ENCODE measurements at places on chromosomes 5 and 9.
A peak's percentile ranks its signal among the peaks of the same experiment; 100 is the strongest.

- H3K4me3 ChIP-seq, result no peak overlapping the region
- H3K27me3 ChIP-seq, result no peaks in the 10 kb centered on the region
- H3K36me3 ChIP-seq, result no peaks in the 10 kb centered on the region
- H3K4me1 ChIP-seq, result no peaks in the 10 kb centered on the region
These were observed 1403.4 kb upstream of the C9orf72 start for GRCh38 chr9:28976684-28977083.

DNA sequence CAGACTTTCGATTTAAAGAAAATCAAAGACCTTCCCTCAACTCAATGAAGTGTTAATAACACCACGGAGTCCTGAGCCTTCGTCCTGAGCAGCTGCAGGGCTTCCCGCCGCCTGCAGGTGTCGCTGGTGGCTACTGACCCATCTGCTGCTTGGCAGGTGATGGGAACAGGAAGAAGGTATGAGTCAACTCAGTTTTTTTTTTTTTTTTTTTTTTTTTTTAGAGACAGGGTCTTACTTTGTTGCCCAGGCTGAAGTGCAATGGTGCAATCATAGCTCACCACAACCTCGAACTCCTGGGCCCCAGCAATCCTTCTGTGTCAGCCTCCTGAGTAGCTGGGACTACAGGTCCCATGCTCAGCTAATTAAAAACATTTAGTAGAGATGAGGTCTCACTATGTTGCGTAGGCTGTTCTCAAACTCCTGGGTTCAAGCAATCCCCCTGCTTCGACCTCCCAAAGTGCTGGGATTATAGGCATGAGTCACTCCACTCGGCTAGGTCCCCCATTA is 185.7 kb upstream of the IL12B start:
- H3K27me3 ChIP-seq, result no peaks in the 10 kb centered on the region
- no peak overlapping the region for H3K4me3 ChIP-seq
- no peaks in the 10 kb centered on the region for H3K4me1 ChIP-seq
- DNase-seq, result peak; percentile 68
- no peaks in the 10 kb centered on the region for H3K36me3 ChIP-seq
- no peak overlapping the region for H3K27ac ChIP-seq

GRCh38 chr5:144173766-144174165 is 3.1 kb downstream of the KCTD16 start:
- no peak for DNase-seq
- peaks cover 9% of the 10 kb centered on the region for H3K4me1 ChIP-seq
- H3K27me3 ChIP-seq, result peaks cover 10% of the 10 kb centered on the region

GRCh38 chr9:132364068-132364467 is 9.3 kb upstream of the SETX start:
- H3K27ac ChIP-seq, result no peak overlapping the region
- H3K4me3 ChIP-seq, result no peak overlapping the region
- no peaks in the 10 kb centered on the region for H3K36me3 ChIP-seq

- no peak for DNase-seq
- H3K36me3 ChIP-seq, result no peaks in the 10 kb centered on the region
- no peak overlapping the region for H3K27ac ChIP-seq
- H3K27me3 ChIP-seq, result no peaks in the 10 kb centered on the region
- no peak overlapping the region for H3K4me3 ChIP-seq
These were observed 59.9 kb downstream of the NSUN2 start for GRCh38 chr5:6572825-6573380.

DNA sequence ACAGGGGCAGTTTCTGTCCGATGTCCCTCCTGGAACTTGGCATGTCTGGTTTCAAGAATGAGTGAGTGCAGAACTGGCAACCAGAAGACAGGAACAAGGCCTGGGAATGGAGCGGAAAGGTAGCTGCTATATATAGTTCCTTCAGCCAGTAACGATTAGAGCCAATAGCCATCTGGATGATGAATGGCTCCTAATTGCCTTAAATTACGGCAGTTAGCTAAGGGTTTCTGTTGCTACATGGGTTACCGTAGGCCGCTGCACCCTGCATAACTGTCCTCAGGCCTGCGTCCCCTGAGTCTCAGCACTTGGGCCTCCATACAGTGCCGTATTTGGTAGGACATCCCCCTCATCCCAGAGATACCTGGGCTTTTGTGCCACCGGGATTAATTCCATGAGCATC is 29.4 kb downstream of the WWC1 start:
- H3K27me3 ChIP-seq, result no peaks in the 10 kb centered on the region
- no peak overlapping the region for H3K27ac ChIP-seq
- no peak overlapping the region for H3K4me3 ChIP-seq

GRCh38 chr5:119341452-119342349 is 14.1 kb upstream of the TNFAIP8 start:
- no peaks in the 10 kb centered on the region for H3K36me3 ChIP-seq
- H3K27ac ChIP-seq, result no peak overlapping the region
- H3K4me3 ChIP-seq, result no peak overlapping the region
- no peaks in the 10 kb centered on the region for H3K27me3 ChIP-seq
- no peaks in the 10 kb centered on the region for H3K4me1 ChIP-seq
- DNase-seq, result no peak

- H3K27ac ChIP-seq, result no peak overlapping the region
- peaks cover 7% of the 10 kb centered on the region for H3K4me1 ChIP-seq
- no peak overlapping the region for H3K4me3 ChIP-seq
- no peaks in the 10 kb centered on the region for H3K36me3 ChIP-seq
These were observed 16.1 kb downstream of the MEGF10 start for GRCh38 chr5:127306647-127307046.

DNA sequence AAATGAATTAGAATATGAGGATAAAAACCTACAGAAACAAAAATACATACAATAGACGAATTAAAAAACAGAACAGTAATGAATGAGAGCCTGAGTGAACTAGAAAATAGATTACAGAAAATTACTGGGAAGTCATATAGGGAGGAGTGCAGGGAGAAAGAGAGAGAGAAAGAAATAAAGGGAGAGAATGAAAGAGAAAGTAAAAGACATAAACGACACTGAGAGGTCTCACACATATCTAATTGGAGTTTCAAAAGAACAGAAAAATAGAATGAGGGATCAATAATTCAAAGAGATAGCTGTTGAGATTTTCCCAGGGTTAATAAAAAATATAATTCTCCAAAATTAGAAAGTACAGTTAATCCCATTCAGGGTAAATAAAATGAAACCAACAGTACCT is 156.4 kb upstream of the FTMT start:
- no peaks in the 10 kb centered on the region for H3K27me3 ChIP-seq
- no peak overlapping the region for H3K27ac ChIP-seq
- DNase-seq, result no peak
- no peak overlapping the region for H3K4me3 ChIP-seq

GRCh38 chr5:62066761-62067277 is 239.2 kb upstream of the KIF2A start:
- H3K27ac ChIP-seq, result no peak overlapping the region
- H3K27me3 ChIP-seq, result no peaks in the 10 kb centered on the region
- no peak overlapping the region for H3K4me3 ChIP-seq
- no peaks in the 10 kb centered on the region for H3K4me1 ChIP-seq
- no peaks in the 10 kb centered on the region for H3K36me3 ChIP-seq
- DNase-seq, result no peak

DNA sequence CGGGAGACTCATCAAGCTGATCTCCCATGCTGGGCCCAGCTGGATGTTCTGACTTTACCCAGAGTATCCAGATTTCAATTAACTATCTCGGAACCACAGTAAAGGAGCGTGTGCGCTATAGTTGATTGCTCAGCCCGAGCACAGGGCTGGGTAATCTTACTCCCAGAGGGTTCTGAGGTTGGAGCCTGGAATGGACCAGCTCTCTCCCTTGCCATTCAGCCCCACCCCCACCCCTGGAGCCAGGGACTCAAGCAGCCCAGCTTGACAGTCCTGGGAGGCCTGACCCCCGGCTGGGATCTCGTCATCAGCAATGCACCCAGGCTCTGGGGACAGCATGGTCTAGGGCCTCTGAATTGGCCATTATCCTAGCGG is 23.7 kb upstream of the PTGES start:
- peak; percentile 60 for DNase-seq
- H3K27me3 ChIP-seq, result peaks cover 22% of the 10 kb centered on the region
- H3K4me3 ChIP-seq, result no peak overlapping the region
- H3K36me3 ChIP-seq, result no peaks in the 10 kb centered on the region
- H3K4me1 ChIP-seq, result no peaks in the 10 kb centered on the region

DNA sequence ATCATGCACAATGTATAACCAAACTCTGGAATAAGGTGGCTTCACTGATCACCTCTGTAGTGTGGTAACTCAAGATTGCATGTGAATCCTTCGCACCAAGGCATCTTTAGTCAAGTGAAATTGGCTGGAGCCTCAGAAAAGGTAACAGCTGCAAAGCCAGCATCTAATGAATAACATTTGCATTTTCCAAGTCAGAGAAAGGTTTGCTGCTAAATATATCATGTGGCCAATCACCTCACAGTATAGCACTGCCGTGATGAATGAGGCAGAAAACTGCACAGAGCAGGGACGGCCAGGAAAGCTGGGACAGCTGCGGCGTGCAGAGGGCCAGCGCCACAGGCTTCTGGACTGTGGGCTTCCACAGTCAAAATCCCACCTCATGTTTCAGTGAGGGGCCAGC is 18.5 kb downstream of the MRPS27 start:
- H3K36me3 ChIP-seq, result peaks cover 9% of the 10 kb centered on the region
- H3K27me3 ChIP-seq, result no peaks in the 10 kb centered on the region
- no peak overlapping the region for H3K4me3 ChIP-seq

GRCh38 chr5:157721159-157721558 is 10.1 kb upstream of the THG1L start:
- no peaks in the 10 kb centered on the region for H3K27me3 ChIP-seq
- no peak overlapping the region for H3K4me3 ChIP-seq
- H3K27ac ChIP-seq, result no peak overlapping the region
- DNase-seq, result no peak
- H3K36me3 ChIP-seq, result no peaks in the 10 kb centered on the region

DNA sequence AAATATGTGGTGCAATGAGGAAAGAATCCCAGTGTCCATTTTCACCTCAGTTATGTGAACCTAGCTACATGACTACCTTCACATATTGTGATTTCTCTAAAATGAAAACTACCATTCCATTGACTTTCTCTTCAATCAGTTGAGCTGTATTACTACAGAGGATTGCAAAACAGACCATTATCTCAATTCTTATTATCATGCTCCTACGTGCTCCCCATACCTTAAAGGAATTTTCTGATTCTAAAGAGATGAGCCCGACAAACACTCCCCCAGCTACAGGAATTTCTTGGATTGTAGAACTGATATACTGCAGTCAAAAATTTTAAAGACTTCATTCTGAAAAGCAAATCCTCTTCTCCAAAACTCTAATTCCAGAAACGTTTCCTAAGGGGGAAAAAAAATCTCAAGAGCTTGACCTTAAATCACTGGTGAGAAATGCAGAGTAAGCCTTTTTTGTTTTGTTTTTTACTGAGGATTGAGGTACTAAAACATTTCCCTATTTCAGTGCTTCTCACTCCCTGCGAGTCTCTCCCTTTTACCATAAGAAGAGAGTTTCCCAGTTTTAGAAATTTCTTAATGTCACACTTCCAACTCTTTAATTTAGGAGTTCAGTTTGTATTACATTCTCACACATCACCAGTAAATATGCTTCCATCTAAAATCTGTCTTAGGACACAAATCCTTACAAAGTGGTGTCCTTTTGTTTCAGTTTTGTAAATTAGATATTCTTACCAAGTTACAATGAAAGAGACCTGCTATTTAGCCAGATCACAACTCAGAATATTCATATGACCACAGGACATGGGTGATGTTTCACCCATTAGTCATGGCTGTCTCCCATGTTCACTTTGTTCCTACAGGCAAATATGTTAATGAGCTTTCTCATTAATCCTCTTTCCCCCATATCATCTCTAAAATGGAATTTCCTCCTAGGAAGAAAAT is 203.8 kb downstream of the TSSK1B start:
- no peaks in the 10 kb centered on the region for H3K36me3 ChIP-seq
- H3K4me1 ChIP-seq, result peaks cover 20% of the 10 kb centered on the region
- DNase-seq, result no peak
- H3K27ac ChIP-seq, result no peak overlapping the region
- peaks cover 2% of the 10 kb centered on the region for H3K27me3 ChIP-seq

GRCh38 chr9:125398243-125398642 is 136.6 kb downstream of the GAPVD1 start:
- DNase-seq, result no peak
- H3K36me3 ChIP-seq, result no peaks in the 10 kb centered on the region
- H3K27me3 ChIP-seq, result no peaks in the 10 kb centered on the region
- H3K4me3 ChIP-seq, result no peak overlapping the region

- no peak overlapping the region for H3K27ac ChIP-seq
- no peaks in the 10 kb centered on the region for H3K4me1 ChIP-seq
- no peaks in the 10 kb centered on the region for H3K36me3 ChIP-seq
- no peaks in the 10 kb centered on the region for H3K27me3 ChIP-seq
These were observed 766.2 kb downstream of the PTPRD start for GRCh38 chr9:9846557-9846956.

DNA sequence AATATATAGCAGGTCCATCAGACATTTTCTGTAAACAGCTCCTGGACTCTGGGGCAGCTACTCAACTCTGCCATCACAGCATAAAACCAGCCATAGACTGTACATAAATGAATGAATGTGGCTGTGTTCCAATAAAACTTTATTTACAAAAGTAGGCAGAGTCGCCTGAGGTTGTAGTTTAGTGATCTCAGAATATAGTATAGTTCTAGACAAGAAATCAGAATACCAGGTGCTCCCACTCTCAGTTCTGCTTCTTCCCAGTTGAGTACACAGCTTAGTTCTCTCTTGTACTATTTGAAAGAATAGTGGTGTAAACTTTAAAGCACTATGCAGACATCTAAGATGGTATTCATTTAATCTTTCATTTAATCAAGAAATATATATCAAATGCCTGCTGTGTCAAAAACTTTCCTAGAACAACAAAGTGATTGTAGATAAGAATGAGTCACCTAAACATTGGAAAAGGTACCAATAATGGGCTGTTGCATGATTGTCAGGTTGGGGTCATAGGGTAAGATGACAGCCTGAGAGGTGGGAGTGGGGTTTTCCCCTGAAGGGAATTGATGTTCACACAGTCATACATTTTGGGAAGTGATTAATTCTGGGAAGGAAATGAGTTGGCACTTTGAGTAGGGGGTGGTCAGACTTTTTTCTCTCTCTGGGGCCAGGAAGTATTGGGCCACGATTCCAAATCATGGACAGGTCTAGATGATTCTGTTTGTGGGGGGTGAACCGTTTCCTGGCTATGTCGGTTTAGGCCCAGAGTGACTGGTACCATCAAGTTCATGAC is 37.0 kb downstream of the TNFSF8 start:
- no peaks in the 10 kb centered on the region for H3K4me1 ChIP-seq
- no peak overlapping the region for H3K4me3 ChIP-seq
- no peaks in the 10 kb centered on the region for H3K36me3 ChIP-seq

DNA sequence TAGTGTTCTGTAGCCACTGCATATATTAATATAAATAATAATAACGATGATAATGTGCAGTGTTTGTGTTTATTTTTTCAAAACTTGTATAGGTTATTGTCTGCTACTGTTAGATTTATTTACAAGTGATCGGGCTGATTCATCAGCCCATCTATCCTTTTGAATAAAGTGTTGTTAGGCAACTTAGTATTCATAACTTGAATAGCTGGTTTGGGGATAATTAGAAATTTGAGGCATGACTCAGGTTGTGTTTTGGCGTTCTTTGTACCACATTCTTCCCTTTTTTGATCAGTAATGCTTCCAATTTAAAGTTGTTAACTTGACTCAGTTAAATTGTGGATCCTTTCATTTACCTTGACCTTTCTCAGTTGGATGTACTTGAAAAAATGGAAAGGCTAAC is 69.7 kb downstream of the FOCAD start:
- H3K27ac ChIP-seq, result no peak overlapping the region
- no peak for DNase-seq
- H3K36me3 ChIP-seq, result no peaks in the 10 kb centered on the region
- H3K27me3 ChIP-seq, result no peaks in the 10 kb centered on the region
